Regular cardiac myocyte (primary cell): ENCODE measurements at places on chromosomes 5 and 9. TPM values are rescaled to one million over a fixed set of nuclear protein-coding genes. Genes with fewer than 3 reads are reported as not detected.

TGFBI gene
- total RNA-seq = 601 and 2,751 TPM in 2 replicates

SEMA5A gene
- total RNA-seq = 18.0 and 44.3 TPM in 2 replicates

RNF183 gene
- total RNA-seq = not detected in 2 replicates

PCDHGB3 gene
- total RNA-seq = 1.9 and 4.5 TPM in 2 replicates

DMXL1 gene
- 32.0 and 45.9 TPM in 2 replicates for total RNA-seq
